ENCODE measurements at places on chromosomes 1 and 21. TPM values are rescaled to one million over a fixed set of nuclear protein-coding genes. Genes with fewer than 3 reads are reported as not detected.

Gene HENMT1
- 3.3 TPM for total RNA-seq

- DNase-seq: no peak
Observed at GRCh38 chr1:198374288-198374687, 166.2 kb downstream of the ATP6V1G3 start.

DNA sequence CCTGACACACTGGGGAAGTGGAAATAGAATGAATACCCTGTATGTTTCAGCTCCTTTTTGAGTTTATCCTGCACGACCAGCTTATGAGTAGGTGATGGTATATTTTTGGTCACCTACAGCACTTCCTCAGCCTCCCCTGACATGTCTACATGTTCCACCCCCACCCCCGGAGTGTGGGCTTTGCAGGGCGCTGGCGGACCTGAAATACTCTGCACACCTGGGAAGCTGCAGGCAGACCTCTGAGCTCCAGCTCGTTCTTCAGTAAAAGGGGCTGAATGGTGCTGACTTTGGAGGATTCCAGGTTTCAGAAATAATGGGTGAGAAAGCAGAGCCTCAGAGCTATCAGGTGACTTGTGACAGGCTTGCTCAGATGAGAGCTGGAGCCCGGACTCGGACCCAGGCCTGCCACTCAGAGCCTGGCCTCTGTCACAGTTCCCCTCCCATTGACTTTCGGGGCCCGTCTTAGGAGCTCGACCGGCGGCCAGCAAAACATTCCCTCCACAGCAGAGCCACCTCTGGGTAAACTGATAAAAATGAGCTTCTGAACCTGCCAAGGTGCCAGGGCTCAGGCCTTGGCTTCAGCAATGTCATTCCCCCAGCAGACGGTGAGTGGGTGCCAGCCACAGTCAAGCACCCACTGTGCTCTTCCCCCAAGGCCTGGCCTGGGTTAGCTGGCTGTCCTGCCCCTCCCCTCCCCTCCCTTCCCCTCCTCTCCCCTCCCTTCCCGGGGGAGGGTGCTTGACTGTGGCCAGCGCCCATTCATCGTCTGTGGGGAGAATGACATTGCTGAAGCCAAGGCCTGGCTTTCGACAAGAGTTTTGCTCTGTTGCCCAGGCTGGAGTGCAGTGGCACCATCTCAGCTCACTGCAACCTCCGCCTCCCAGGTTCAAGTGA, 30.1 kb downstream of the DOP1B start:
- no peak for DNase-seq

DNA sequence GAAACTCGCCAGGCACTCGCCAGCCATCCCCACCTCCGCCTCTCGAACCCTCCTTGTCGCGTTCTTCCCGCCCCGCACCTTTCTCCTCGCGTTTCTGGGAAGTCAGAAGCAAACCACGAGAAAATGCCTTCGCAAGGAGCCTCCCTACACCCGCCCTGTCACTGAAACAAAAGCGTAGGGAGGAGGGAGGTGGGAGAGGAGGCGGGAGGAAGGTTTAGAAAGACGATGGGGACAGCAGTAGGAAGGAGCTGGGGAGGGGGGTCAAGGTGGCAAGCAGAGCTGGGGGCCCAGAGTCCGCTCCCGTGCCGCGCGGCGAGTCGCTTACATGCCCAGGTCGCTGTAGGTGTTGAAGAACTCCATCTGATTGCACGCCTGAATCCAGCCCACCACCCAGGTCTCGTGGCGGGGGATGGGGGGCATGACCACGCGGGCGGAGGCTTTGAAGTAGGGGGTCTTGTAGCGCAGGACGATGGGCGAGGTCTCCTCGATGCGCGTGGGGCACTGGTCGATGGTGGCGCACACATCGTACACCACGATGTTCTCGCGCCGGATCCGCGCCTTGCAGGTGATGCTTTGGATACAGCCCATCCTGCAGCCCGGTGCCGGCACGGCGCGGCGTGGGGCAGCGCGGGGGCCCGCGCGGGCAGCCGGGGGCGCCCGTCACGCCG, 1.0 kb downstream of the FAM78B start:
- no peak for DNase-seq

Gene OR10Z1
- not detected for total RNA-seq

DNA sequence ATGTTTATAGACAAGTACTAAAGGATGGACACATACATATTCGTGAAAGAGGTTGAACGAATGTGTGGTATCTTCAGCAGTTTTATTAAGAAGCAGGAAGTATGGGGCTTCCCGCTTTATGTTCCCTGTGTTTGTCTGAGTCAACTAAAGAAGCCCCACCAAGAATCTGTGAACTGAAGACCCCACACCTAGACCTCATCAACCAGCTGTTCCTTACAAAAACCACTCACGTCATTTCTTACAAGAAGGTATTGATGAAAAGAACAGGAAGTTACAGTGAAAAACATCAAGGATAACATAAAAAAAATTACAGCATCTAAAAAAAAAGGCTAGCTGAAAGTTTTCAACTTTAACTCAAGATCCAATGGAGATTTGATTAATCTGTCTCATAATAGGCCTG, 12.3 kb downstream of the REG4 start:
- DNase-seq: no peak

- no peak for DNase-seq
Observed at GRCh38 chr1:166685200-166685599, 154.1 kb upstream of the POGK start.

GRCh38 chr1:29974316-29974724, 738.0 kb downstream of the PTPRU start:
- DNase-seq: no peak
